ENCODE measurements at places on chromosomes 16 and 17. TPM values are rescaled to one million over a fixed set of nuclear protein-coding genes. Genes with fewer than 3 reads are reported as not detected.

The ASB16 gene
- 8.9 TPM for total RNA-seq

The COX6A2 gene
- total RNA-seq = 890 TPM

DNA sequence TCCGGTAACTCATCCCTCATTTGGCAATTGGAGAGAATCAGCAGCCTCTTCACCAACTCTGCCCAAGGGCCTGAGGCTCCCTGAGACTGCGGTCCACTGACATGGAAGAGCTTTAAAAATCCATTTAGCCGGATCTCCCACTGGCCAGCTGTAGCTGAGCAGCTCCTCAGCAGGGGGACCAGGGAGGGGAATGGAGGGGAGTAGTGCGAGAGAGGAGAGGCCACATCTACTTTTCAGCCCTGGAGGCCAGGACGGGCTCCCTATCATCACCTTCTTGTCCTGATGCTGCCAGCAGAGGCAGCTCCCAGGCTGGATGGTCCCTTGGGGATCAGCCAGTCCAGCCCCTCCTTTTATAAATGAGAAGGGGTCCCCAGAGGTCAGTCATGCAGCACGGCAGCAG lies 25.0 kb upstream of the SPPL2C start:
- no peak for DNase-seq

DNA sequence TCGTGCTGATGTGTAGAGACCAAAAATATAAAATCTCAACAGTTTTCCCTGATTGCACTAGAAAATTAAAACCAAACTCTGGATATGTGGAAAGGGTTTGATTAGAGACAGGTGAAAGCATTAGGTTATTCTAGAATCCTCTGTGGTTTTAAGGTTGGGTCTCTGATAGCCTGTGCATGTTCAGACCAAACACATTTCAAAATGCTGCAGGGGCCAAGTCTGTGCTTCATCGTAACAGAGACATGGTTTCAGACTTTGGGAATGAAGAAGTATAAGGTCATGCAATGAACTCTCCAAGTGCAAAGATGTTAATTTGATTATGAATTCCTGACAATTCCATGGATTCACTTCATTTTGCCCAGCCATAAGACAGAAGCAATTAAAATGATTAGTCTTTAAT lies 261.0 kb upstream of the KCNJ16 start:
- DNase-seq = no peak
